ENCODE measurements at places on chromosomes 2 and 18.

DNA sequence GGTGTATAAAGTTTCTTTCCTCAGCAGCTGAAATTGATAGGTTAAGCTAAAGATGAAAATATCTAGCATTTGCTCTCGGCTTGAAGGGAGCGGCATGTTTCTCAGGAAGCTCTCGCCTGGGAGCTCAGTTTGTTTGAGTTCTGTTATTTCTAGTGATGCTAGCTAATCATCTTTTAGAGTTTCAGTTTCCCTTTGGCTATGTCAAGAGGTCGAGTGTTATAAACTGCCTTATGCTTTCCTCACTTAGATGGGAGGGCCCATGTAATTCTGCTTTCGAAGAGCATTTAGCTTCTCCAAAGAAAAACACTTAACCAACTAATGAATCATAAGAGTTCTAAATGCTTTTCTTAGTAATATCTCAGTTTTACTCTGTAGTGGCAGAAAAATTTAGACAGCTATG is 33.6 kb downstream of the PLCL1 start:
- no peak overlapping the region for H3K27ac ChIP-seq
- no peaks in the 10 kb centered on the region for H3K36me3 ChIP-seq
- H3K4me3 ChIP-seq = no peak overlapping the region
- peak; percentile 30 for DNase-seq
- H3K27me3 ChIP-seq = no peaks in the 10 kb centered on the region

GRCh38 chr18:37314534-37314933 is 251.1 kb downstream of the CELF4 start:
- H3K36me3 ChIP-seq = no peaks in the 10 kb centered on the region
- no peak overlapping the region for H3K4me3 ChIP-seq
- 0 out of 2 replicates have a peak, but pooled peaks cover 1% of the 10 kb centered on the region for H3K27me3 ChIP-seq
- no peaks in the 10 kb centered on the region for H3K4me1 ChIP-seq
- no peak overlapping the region for H3K27ac ChIP-seq

GRCh38 chr2:233822101-233822771 is 32.1 kb downstream of the HJURP start:
- no peaks in the 10 kb centered on the region for H3K36me3 ChIP-seq
- no peak overlapping the region for H3K4me3 ChIP-seq
- no peaks in the 10 kb centered on the region for H3K4me1 ChIP-seq
- H3K27me3 ChIP-seq = no peaks in the 10 kb centered on the region

DNA sequence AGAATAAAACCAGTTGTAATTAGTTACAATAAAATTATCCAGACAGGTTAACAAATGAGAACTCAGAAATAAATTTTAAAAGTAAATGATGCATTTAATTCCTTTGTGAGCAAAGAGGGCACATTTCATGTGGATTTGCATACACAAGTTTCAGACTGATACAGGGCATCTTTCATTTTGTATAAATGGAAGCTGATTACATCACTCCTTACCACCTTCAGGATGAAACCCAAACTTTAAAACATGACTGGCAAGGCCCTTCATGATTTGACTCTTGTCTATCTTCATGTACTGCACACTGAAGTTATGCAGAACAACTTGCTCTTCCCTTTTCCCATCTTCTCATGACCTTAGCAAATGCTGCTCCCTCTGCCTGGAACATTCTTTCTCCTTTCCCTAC is 26.9 kb downstream of the EFEMP1 start:
- H3K27me3 ChIP-seq = no peaks in the 10 kb centered on the region
- H3K4me1 ChIP-seq = no peaks in the 10 kb centered on the region
- H3K27ac ChIP-seq = no peak overlapping the region
- no peak for DNase-seq
- H3K4me3 ChIP-seq = no peak overlapping the region
